ENCODE measurements at places on chromosomes 11 and 22.

GRCh38 chr22:44646668-44647067, 55.3 kb upstream of the PRR5 start:
- no peak for DNase-seq

DNA sequence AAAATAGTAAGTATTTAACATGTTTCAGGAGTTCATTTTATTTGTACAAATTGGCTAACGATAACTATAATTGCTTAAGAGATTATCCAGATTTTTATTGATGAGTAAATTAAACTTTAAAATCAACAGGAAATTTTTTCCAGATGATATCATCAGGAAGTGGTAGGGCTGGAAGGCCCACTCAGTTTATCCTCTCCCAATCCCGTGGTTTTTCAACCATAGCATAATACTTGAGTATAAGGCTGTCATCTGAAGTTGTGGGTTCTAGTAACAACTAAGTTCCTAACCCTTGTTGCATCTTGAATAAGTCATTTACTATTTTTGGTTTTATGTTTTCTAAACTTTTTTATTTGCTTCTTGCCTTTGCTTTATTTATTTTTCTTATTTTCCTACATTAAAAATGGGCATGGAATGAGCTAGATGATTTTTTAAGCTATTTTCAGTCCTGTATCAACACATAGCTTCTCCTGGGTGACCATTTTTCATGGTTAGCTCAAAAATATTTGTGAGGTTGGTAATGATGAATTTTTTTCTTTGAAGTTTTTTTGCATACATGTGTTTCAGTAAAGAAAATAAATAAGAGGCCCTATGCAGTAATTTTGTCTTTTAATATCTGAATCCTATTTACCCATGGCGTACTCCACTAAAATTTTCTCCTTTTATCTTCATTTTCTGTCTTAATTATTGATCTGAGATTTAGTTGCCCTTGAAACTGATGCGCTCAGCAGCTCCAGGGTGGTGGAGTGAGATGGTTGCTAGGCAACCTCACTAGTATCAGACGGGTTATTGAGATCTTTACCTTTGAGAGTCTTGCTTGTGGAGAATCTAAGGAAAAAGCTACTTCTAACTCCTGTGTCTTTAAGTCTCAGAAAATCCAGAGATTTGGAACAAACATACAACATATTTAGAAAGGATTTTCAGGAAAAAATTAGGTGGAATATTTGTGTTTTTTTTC, 452.0 kb upstream of the CCDC179 start:
- no peak for DNase-seq

DNA sequence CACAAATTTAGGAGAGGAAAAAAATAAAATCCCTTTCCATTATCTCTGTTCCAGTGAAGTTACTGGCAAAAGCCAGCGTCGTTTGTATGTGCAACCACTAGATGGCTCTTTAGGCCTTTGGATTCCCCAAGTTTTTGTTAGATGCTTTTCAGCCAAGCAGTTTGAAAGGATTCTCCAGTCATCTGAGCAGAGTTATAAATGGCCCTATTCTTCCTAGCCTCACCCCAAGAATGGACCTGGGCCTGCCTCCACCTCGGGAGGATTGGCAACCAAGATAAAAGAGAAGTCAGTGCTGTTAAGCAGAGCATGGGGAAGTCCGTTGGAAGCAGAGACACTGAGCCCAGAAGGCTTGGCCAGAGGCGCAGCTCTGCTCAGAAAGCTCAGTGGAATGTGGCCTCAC, 15.4 kb downstream of the FAM181B start:
- DNase-seq = no peak

GRCh38 chr11:119533921-119534736, 111.2 kb upstream of the THY1 start:
- peak; percentile 33 for DNase-seq

- DNase-seq = no peak
These were observed 590.8 kb downstream of the SOX6 start for GRCh38 chr11:15765530-15765929.

Data from epithelial cell of proximal tubule (primary cell).